GM13977 (cell line): ENCODE measurements at places on chromosomes 3 and 15.

- no peak for DNase-seq
Observed at GRCh38 chr3:194123726-194124125, 12.2 kb upstream of the HES1 start.

DNA sequence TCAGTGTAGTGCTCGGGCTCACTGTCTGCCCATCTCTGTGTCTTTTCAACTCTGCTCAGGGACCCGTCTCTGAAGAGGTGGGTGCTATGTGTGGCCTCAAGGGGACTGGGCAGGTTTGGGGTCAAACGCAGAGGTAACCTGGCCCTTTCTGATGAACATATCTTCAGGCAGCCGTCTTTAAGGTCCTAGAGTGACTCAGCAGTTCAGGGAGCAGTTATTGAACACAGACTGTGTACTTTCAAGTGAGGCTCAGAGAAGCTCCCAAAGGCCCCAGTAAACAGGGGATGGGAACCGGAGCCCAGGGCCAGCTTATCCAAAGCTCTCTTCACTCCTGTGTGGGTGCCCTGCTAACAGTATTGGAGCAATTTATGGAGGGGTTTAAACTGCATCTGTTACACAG lies 73.1 kb downstream of the WDR76 start:
- no peak for DNase-seq

GRCh38 chr15:101127506-101128076 lies 124.3 kb downstream of the CHSY1 start:
- peak; percentile 72 for DNase-seq

DNA sequence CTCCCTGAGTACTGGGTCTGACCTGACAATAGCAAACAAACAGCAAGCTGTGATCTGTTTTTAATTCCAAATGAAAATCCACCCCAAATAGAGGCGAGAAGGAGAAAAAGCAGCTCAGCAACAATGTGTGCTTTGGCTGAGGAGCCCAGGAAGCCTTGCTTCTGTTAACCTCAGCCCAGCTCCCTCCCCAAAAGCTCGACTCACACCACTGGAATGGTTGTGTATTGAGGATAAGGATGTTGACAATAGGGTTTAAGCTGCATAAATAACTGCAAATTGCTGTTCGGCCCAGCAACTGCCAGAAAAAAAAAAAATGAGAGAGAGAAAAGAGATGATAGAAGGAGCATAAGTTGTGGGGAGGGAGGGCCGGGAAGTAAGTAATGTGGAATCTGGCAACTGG lies 104.0 kb upstream of the TBC1D5 start:
- DNase-seq = no peak

GRCh38 chr15:71080166-71080565 lies 35.1 kb upstream of the THSD4 start:
- no peak for DNase-seq

GRCh38 chr15:68910816-68911215 lies 19.5 kb upstream of the SPESP1 start:
- DNase-seq = no peak

- no peak for DNase-seq
Observed at GRCh38 chr3:191314109-191314728, 15.0 kb upstream of the CCDC50 start.

DNA sequence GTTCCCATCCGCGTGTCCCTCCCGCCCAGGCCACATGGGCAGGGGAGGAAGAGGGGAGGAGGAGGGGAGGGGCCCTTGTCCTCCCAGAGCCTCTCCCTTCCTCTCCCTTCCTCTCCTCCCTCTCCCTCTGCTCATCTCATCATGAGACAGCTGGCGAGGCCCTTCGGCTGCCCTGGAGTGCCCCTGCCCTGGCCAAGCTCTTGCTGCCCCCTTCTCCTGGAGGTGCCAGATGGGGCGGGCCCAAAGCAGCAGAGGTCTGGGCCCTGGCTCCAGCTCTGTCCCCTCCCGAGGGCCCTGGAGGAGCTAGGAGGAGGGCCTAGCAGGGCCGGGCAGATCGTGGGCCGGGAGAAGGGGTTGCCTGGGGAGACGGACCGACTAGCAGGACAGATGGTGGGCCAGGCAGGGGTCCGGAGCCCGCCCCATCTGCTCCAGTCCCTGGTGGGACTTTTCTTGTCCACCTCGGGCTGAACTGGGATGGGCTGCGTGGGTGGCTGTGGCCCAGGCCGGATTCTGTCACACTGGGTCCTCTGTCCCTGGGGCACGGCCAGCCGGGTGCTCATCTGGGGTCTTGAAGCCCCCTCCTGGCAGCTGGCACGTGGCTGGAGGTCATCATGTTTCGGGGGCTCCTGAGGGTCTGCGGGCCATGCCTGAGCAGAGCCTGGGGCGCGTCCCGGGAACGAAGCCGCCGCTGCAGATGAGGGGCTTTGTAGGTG lies 183.4 kb downstream of the GOLGA6L6 start:
- DNase-seq = no peak

GRCh38 chr15:44300572-44300971 lies 12.1 kb downstream of the GOLM2 start:
- DNase-seq = no peak

DNA sequence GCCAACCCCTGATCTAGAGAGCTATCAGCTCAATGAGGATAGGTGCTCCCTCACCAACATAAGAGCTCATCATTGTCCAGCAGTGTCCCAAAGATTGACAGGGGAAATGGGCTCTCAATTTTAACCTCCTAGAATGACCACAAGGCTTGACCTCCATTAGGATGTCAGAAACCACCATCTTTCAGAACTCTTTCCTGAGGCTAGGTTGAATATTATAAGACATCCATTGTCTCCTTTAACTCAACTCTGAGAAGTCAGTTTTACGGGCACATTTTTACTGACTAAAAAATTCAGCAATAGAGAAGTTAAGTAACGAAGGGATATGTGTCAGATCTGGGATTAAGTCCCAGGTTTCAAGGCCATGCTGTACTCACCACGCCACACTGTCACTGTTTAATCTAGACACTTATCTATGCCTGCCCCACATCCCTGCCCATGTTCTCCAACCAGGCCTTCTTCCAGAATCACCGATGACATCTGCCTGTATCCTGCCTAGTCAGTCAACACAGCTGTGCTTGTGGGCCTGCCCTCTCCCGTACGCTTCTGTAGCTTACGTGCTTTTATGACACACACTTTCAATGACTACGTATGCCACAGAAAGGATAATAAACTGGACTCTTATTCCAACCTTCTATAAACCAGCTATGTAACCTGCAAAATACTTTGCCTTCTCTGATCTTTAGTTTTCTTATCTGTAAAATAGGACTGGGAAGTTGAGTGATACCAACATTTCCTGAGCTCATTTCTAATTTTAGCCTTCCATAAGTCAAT lies 17.1 kb upstream of the MUC13 start:
- no peak for DNase-seq

DNA sequence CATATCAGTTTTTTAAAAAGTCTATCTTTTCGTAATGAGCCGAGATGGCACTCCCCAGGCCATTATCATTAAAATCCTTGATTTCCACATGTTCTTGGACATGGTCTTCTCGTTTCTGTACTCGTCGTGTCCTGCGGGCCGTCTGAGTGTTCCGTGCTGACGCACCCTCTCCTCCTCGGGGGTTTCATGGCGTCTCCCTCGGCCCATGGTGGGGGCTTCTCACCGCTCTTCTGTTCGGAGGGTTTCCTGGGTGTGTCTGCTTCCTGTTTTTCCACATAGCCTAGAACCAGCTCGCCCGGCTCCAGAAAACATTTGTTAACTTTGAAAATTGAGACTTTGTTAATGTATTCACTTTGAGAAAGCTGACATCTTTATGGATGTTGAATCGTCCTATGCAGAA lies 92.7 kb downstream of the VGLL4 start:
- DNase-seq = no peak

GRCh38 chr3:25751725-25752124 lies 31.5 kb downstream of the NGLY1 start:
- no peak for DNase-seq

DNA sequence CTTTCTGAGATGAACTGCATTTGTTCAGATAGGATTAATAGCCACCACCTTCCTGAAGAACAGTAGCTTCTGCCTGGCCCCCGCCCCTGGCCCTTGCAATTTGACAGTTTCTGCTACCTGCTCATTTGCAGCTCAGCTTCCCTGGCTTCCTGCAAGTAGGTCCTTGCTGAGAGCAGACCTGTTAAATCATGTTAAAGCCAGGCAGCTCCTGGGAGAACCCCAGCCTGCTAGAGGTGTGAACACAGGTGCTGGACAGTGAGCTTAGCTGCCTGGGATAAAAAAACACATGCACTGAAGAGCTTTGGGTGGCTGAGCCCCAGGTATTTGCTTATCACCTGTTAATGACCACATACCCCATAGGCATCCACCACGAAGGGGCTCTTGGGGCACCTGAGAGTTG lies 143.4 kb downstream of the PTPRG start:
- no peak for DNase-seq

DNA sequence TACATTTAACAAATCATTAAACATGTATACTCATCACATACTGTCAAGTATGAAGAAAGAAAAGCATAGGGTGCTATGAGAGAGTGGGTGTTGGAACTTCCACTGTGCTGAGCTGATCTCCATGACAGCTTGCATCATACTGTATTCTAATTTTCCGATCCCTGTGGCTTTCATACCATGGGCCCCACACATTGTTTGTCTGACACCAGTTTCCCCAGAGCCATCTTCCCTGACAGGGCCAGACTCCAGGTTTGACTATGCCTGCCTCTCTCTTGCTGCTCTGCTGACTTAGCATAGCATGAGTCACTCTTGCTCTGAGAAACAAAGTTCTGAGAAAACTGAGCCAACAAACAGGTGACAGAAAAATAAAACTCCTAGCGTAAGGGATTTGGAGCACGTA lies 37.0 kb upstream of the CASR start:
- peak; percentile 62 for DNase-seq

GRCh38 chr15:72182673-72183072 lies 14.9 kb downstream of the GRAMD2A start:
- no peak for DNase-seq

GRCh38 chr3:14452740-14453710 lies 50.6 kb downstream of the SLC6A6 start:
- DNase-seq = no peak

- no peak for DNase-seq
Observed at GRCh38 chr3:59609657-59610348, 560.0 kb upstream of the CFAP20DC start.

GRCh38 chr3:73820431-73820830 lies 195.7 kb upstream of the PDZRN3 start:
- DNase-seq = no peak

DNA sequence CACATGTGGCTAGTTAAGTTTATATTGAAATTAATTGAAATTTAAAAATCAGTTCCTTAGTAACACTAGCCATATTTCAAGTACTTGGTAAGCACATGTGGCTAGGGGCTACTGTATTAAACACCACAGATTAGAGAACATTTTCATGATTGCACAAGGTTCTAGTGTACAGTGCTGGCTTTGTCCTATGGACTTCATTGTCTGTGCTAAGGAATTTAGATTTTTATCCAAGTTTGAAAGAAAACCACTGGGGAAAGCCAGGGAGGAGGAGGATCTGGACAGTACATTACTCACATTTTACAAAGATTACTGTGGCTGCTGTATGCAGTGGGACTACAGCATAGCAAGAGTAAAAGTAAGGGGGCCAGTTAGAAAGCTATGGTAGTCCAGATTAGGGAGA lies 13.9 kb downstream of the STAC start:
- DNase-seq = no peak

GRCh38 chr15:46636206-46636605 lies 1001.4 kb downstream of the SQOR start:
- no peak for DNase-seq

GRCh38 chr15:58748852-58749531 lies 515 bp downstream of the ADAM10 start:
- DNase-seq = peak; percentile 39

GRCh38 chr15:70180186-70180875 lies 82.6 kb upstream of the TLE3 start:
- DNase-seq = no peak
